ENCODE measurements at places on chromosomes 4 and X.

DNA sequence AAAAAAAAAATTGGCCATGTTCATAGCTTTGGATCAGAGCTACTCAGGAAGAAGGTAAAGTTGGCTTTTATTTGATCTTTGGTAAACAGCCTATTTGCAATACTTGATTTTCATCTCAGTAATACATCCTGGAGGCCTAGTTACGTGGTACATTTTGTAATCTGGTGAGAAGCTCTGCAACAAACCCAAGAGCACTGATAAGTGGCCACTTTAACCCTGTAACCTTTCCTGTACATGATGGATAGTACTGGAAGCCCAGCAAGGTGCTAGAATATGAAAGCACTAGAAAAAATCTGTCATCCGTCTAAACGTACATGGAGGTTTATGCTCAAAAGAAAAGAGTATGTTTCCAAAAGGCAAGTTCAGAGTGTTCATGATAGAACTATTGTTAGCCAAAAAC lies 88.3 kb upstream of the BMP2K start:
- no peak for DNase-seq

GRCh38 chr4:6845027-6845426 lies 62.5 kb downstream of the KIAA0232 start:
- peak; percentile 36 for DNase-seq

DNA sequence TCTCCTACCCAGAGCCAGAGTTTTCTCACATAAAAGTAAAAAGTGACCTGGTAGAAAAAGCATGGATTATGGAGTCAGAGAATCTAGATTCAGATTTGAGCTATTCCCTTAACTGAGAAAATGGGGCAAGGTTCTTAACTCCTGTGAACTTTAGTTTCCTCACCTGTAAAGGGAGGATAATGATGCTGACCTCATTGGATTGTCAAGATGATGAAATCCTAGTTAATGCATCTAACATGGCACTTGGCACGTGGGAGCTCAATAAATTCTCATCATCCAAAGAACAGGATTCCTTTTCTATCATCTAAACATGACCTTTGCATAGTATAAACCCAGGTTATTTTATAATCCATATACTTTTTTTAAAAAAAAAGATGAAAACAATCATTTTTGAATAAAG lies 18.6 kb downstream of the FHDC1 start:
- DNase-seq, result no peak

- DNase-seq, result no peak
Measured at GRCh38 chr4:152014280-152014679, 253.5 kb upstream of the GATB start.

DNA sequence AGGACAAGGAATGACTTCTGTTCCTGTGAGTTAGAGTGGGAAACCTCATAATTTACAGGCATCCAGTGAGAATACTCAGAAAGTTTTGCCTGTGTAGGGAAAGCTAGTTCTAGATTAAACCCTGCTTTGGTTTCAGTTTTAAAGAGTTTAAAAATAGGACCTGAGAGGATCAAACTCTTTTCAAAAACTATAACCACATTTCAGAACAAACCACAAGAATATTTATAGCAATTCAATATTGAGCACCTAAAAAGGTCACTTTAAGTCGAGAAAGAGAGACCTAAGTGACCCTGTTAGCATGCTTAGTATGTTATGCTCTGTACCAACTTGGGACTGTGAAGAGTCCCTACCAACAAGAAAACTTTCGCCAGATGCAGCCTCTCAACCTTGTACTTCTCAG lies 17.4 kb upstream of the PWWP3B start:
- no peak for DNase-seq

- DNase-seq, result no peak
Measured at GRCh38 chrX:39633293-39633692, 464.5 kb downstream of the BCOR start.

Data from WERI-Rb-1 (cell line).